ENCODE measurements at places on chromosomes 11 and 22.

GRCh38 chr11:86245369-86246292 lies 1.1 kb downstream of the EED start:
- DNase-seq: no peak

- no peak for DNase-seq
Observed at GRCh38 chr11:128323381-128323780, 264.0 kb downstream of the ETS1 start.

DNA sequence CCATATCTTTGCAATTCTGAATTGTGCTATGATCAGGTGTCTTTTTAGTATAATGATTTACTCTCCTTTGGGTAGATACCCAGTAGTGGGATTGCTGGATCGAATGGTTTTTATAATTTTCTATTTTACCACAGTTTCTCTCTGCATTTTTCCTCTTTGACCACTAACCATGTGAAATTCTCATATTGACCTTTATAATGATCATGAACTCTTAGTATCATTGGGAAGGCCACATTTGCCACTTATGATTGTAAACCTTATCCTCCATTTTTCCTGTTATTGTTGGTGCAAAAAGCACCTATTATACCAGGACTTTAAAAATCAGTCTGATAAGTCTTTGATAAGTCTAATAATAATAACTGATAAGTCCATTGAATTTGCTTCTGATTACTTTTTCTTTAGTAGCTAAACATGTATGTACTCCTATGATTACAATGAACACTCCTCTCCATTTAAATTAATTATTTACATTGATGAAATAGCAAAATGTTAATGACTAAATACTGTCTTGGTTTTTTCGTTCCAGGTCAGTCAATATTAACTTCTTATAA lies 9.6 kb downstream of the NEAT1 start:
- no peak for DNase-seq

DNA sequence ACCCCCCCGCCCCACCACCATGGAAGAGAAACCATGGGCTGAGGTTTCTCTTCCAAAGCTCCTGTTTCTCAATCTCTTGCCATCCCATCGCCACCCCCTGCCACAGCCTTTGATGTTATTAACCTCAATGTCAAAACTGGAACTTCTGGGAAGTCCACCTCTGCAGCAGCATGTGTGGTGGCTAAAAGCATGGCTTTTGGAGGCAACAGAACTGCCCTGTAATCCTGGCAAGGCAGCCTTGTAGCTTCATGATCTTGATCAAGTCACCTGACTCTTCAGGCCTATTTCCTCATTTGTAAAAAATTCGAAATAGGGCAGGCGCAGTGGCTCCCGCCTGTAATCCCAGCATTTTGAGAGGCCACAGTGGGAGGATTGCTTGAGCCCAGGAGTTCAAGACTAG lies 3.5 kb upstream of the COX8A start:
- DNase-seq: no peak

DNA sequence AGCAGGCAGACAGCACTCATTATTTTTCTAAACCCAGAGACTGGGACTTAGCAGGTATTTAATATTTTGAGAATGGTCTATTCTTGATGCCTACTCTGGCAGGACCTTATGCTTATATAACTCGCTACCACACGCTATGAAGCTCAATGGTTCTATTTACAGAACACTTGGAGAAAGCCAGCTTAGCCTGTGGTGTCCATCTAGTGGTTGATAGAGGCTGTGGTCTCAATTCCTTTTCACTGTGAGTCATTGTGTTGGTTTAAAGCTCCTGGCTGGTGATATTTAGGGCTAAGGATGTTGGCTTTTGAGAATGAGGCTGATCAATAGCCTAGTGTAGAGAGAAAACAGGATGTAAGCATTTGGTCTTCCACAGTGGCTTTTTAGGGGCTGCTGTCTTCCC lies 206.4 kb downstream of the DBX1 start:
- peak; percentile 76 for DNase-seq

GRCh38 chr11:78853521-78853920 lies 278.9 kb upstream of the NARS2 start:
- DNase-seq: no peak

DNA sequence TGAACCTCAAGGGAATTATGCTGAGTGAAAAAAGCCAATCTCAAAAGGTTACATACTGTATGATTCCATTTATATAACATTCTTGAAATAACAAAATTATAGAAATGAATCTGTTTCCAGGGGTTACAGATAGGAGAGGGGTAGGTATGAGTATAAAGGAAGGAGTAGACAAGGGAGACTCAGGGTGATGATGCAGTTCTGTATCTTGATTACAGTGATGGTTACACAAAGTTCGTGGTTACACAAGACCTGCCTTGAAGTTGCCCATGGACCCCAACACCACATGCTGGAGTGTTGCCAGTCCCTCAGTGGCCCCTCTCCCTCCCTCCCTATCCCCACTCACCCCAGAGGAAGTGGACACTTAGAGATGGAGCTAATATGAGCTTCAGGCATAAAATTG lies 20.3 kb downstream of the STK33 start:
- no peak for DNase-seq

GRCh38 chr11:33375688-33376311 lies 118.6 kb downstream of the HIPK3 start:
- no peak for DNase-seq

DNA sequence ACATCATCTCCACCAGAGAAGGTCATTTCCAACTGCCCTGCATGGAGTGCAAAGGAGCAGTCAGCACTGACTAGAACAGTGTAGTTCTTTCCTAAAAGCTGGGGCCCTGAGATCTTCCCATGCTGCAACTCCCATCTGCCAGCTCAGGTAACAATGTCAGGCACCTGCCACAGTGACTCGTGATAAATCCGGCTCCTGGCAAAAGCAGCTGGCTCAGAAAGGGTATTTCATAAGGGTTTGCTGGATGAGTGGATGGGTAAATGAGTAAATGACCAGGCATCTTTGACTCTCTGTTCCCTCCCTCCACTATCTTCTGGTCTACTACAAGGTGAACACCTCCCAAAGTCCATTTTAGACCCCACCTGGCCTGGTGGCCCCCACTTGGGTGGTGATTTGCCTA lies 403.6 kb downstream of the NXPE2 start:
- no peak for DNase-seq

DNA sequence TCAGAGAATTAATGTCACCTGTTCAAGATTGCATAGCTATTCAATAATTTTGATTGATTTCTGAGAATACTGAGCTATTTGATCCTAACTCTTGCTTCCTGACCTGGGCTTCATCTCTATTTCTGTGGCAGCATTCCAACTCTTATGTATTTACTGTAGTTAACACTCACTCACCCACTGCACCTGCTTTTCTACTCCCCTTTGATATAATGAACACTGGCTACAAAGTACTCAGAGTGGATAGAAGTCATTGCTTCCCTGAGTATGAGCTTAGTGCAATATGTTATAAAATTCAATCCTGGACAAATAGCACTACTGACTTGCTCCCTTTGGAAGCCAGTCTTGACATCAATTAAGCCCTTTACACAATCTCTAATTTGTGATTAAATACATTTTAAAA lies 117.2 kb downstream of the APIP start:
- no peak for DNase-seq

GRCh38 chr11:115677190-115677589 lies 173.0 kb upstream of the CADM1 start:
- DNase-seq: no peak

DNA sequence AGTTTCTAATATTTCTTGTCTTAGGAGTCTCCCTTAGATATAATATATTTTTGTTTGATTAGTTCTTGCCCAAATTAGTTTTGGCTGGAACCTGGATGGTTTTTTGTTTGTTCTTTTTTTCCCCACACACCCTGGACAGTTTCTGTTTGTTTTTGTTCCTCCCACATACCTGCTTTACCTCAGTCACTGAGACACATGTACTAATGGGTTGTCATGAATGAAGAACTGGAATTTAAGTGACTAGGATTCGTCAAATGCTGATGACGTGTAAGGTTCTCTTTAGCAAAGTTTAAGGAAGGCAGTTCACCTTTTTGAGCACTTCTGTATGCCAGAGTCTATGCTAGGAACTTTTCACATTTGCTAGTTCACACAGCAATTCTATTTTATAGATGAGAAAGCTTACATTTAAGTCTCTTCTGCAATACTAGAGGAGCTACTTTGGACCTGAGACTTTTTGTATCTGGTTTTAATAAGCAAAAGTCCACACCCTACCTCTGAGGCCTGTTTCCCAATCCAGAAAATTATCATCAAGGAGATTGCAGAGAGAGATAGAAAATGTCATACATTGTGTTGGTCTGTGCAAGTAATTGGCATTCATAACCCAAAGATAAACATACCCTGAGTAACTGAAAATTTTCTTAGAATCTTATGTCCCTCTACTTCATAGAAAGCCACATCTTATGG lies 86.7 kb upstream of the RAB1B start:
- no peak for DNase-seq

GRCh38 chr11:118126082-118126838 lies 26.4 kb downstream of the SCN4B start:
- no peak for DNase-seq

GRCh38 chr11:130457623-130458409 lies 9.4 kb downstream of the ADAMTS15 start:
- no peak for DNase-seq

- no peak for DNase-seq
Observed at GRCh38 chr11:108963118-108963517, 298.2 kb downstream of the DDX10 start.

DNA sequence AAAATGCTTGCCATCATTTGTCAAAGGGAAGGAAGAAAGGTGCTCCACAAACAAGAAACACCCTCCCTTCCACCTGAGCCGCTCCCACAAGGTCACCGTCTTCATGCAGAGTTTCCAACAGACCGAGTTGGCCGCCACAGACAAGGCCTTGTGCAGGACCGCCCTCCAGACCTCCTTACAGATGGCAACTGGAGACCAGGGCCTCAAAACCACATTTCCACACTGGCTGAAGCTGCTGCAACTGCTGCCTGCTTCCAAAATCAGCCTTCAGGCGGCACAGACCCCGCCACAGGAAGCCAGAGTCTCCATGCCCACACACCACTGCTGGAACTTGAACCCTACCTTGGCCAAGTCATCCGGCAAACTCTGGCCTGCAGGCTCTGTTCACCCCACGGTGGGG lies 6.3 kb downstream of the DEAF1 start:
- no peak for DNase-seq

DNA sequence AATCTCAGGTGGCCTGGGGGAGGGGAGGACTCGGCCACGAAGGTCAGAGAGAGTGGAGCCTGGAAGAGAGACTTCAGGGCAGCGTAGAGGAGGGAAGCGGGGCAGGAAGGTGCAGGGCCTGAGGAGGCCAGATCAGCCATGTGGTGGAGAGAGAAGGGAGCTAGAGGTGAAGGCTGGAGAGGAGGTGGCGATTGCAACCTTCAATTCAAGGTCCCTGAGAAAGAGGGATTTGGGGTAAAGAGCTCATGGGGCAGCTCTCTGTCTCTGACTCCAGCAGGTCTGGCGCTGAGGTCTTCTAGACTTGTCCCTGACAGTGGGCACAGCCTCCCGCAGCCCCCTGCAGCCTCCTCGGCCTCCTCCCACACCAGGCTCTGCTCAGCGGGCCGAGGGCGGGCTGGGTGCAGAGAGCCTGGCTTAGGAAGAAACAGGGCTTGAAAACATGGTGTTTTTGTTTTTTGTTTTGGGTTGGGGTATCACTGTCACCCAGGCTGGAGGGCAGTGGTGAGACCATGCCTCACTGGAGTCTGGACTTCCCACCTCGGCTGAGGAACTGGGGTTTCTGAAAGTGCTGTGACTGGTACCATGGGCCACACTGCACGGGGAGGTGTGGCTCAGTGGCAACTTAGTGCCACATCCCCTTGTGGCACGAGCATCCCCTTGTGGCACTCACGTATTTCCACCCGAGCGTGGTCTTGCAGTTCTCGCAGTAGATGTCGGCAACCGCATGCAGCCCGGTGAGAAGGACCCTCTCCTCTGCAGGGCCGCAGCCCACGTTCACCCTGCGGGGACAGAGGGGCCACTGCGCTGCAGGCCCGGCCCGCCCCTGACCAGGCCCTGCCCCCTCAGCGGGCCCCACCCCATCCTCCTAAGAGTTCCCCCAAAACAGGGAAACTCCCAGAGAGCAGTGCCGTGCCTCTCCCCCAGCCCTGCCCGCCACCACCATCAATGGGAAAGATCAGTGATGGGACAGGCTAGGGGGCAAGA lies 32.6 kb downstream of the YPEL1 start:
- DNase-seq: no peak

DNA sequence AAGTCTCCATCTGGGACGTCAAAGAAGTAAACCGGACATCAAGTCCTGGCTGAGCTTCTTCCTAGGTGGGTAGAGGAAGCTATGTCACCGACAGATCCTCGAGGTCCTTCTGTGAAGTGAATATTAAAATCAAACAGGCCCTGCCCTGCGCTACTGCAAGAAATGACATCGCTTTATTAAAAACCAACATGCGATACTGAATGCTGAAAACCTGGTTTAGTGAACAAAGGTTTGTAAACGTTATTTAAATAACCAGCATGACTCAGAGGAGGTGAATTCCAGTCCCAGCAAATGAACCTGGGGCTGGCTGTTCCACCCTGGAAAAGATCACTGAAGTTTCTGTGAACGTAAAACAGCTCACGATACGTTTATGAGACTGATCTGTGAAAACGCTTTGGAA lies 645 bp downstream of the RTCB start:
- no peak for DNase-seq

DNA sequence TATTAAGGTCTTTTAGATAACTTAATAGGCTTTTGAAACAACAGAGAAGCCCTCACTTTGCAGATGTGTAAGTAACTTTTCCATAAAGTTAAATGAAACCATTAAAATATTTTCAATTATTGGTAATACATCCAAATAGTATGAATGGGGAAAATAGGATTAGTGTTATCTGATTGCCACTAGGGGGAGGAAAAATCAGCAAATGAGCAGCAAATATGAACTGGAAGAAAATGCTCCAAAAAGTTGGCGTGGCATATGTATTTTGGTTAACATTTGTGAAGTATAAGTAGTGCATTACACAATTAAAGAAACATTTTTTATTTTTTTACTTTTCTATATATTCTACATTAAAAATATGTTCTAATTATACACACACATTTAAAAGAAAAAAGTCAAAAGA lies 259.8 kb upstream of the ANO5 start:
- no peak for DNase-seq

DNA sequence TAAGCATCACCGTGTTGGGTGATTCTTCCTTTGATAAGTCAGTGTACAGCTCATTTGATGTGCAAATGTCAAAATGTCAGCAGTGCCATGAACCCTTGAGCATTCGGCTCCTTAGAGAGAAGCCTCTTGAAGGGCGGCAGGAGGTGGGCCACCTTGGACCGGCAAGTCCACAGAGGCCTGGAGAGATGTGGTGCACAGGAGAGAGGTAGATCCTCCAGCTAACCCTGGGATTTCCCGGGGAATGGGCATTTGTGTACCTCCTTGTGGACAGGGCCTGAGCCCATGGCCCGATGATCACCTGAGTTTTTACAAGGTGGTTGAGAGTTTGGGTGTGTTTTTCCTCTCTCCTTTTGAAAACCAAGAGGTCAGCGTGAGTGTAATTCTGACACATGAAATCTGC lies 133.2 kb upstream of the RCN1 start:
- no peak for DNase-seq

DNA sequence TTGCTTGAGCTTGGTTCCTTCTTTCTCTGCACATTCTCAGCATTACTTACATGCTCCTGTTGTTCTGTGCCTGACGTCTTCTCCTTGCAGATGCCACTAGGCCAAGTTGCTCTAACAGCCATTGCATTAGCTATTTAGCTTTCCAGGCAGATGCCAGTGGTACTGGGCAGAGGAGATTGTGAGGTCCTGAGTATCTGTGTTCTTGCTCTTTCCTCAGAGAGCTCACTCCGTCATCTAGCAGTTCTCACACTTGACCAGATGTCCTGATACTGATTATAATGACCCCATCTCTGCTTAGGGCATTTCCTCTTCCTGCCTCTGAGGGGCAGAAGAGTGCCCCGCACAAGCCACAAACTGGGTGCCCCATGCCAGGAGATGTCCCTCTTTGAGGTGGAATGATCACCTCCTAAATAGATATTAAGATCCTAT lies 30.7 kb downstream of the ARHGAP1 start:
- no peak for DNase-seq
